ENCODE measurements at places on chromosomes 5 and 9.

- DNase-seq, result no peak
Measured at GRCh38 chr5:173246511-173246910, 11.5 kb upstream of the NKX2-5 start.

- no peak for DNase-seq
Measured at GRCh38 chr5:140049205-140049604, 6.1 kb upstream of the NRG2 start.

DNA sequence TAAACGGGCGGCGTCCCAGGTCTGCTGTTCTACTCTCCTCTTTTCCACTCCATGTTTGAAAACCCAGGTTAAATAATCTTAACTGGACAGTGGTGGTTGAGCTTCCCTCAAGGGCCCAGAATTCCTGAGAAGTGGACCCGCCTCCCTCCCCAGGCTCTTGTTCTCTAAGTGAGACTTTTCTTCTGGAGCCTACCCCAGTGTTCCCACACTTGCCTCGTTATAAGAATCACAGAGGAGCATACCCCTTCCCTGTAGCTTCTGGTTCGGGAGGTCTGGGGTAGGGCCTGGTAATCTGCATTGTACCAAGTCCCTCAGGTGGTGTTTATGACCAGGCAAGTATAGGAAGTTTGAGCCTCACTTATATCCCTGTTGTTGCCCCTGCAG, 12.0 kb downstream of the PSD2 start:
- DNase-seq, result no peak

GRCh38 chr5:142508591-142508990, 177.3 kb downstream of the FGF1 start:
- no peak for DNase-seq

DNA sequence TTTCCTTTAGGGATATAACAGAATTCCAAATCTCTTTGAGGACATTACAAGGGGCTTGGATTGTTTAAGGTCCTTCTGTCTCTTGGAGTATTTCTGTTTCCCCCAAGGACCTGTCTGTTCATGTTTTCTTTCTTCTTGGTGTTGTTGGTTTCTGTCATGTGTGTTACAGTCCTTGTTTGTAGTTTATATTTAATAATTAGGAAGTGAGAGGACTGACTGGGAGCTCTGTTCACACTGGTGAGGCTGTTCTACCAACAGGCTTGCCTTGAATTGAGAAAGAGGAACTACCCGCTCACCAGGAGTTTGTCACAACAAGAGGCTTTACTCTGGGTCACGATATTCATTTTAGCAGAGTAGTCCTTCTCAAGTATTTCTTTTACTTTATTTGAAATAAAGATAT, 119.2 kb upstream of the SV2C start:
- no peak for DNase-seq

DNA sequence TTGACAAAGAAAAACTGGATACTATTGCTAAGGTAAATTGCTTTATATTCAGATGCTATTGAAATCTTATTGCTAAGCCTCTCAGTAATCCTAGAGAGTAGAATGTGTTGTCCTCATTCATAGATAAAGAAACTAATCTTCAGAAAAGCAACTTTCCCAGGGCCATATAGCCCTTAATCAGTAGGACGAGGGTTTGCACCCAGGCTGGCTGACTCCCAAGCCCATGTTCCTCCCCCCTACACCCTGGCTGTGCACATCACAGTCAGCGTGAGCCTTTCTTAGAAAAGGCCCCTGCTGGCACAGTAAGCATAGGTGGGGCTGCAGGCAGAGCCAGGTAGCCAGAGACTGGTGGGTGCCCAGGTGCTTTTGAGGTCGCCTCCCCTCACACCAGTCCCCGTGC, 15.8 kb upstream of the GLIPR2 start:
- DNase-seq, result no peak

DNA sequence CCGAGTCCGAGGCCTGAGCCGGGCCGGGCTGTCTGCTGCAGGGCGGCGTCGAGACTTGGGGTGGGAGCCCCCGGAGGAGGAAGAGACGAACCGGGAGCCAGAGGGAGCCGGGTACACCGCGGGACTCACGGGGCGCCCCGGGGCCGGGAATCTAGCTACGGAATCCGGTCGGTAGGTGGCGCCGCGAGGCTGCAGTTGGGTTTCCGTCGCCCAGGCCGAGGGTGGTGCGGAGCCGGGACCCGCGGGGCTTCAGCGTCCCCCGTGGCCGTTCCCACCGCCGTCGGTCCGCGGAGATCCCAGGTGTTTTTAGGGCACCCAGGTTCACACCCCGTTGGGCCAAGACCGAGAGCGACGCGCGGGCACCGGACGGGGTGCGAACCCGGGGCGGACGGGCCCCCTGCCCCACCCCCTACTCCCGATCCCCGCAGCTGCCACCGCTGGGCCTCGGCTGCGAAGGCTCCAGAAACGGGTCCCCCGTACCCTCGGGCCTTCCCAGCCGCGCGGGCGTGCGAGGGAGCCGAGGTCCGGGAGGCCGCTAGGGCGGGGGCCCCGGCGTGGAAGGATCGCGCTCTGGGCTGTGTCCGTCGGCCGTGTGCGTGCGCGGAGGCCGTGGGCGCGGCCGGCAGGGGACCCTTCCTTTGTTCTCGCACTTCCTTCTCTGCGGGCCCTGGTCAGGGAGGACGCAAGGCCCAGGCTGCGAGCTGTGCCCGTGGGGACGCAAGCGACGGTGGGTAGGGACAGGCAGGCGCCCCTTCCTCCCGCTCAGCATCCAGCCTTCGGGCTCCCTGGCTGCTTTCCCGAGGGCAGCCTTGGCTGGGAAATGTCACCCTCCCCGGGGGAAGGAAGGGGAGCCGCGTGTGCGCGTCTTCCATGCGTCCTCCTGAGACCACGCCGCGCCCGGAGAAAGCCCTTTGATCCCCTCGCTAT, 146.6 kb downstream of the GAPVD1 start:
- DNase-seq, result no peak

DNA sequence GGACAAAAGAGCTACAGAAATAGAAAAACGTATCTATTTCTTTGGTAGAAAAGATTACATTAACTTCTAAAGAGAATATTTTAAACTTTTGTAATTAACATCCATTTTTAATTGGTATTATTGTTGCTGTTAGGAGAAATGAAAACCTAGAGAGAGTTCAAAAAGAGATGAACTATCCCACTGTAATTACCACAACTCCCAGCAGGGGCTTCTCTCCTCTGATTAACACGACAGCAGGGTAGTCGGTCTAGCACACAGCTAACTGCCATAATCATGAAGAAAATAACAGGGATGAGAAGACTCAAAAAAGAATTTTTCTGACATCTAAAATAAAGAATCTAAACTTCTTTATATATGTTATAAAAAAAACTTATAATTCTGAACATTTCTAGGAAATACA, 86.2 kb upstream of the CDH9 start:
- no peak for DNase-seq

DNA sequence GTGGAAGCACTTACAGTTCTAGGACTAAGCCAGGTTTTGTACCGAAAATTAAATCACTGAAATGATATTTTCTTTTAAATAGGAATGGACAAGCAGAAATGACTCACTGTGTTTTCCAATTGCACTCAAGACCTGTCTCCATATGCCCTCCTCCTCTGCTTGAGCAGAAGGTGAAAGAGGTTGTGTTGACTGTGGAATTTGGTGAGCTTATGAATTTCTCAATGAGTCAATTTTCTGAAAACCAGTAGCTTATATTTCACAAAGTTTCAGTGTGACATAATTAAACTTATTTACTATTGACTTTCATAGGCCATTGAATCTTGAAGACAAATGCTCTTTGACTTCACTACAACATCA, 249.9 kb downstream of the NPR3 start:
- no peak for DNase-seq

DNA sequence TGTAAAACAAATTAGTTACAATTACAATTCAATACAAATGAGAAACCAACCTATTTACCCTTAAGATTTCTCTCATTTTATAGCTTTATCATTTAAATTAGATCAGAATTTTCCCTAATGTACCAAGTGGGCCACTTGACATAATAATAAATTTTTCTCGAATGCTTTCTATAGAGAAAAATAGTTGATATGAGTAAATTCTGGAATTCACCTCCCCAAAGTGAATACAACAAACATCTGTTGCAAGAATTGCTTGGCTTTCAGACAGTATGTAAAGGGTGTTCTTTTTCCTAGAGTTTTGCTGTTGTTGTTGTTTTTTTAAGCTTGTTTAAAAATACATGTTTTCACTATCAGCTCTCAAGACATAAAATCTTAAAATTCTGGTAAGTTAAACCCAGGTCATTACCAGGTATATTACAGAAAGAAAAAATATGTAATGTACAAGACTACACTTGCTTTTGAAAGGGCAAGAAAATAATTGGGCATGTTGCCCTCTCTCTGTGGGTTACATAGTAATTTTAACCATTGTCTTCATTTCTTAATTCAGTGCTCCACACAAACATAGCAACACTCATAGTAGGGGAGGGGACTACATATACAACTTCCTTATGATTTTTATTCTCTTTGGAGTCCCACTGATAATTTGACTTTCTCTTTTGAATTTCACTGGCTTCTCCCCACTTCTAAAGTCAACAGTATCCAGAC, 200.6 kb downstream of the ARL15 start:
- no peak for DNase-seq

GRCh38 chr9:69122549-69123141, 51.4 kb upstream of the TJP2 start:
- peak; percentile 51 for DNase-seq

DNA sequence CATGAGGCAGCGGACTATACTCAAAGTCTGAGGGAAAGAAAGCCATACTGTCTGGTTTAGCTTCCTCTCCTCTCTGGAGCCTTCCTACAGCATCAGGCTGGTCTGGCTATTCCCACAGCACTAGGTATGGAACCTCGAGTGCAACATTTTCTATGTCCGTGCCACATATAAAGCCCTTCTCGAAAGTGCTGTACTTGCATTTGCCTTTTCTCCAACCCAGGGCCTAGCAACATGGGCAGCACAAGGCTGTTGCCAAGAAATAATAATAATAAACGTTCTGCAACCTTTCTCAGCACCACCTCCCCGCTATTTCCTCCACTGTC, 804 bp downstream of the MED10 start:
- DNase-seq, result no peak

DNA sequence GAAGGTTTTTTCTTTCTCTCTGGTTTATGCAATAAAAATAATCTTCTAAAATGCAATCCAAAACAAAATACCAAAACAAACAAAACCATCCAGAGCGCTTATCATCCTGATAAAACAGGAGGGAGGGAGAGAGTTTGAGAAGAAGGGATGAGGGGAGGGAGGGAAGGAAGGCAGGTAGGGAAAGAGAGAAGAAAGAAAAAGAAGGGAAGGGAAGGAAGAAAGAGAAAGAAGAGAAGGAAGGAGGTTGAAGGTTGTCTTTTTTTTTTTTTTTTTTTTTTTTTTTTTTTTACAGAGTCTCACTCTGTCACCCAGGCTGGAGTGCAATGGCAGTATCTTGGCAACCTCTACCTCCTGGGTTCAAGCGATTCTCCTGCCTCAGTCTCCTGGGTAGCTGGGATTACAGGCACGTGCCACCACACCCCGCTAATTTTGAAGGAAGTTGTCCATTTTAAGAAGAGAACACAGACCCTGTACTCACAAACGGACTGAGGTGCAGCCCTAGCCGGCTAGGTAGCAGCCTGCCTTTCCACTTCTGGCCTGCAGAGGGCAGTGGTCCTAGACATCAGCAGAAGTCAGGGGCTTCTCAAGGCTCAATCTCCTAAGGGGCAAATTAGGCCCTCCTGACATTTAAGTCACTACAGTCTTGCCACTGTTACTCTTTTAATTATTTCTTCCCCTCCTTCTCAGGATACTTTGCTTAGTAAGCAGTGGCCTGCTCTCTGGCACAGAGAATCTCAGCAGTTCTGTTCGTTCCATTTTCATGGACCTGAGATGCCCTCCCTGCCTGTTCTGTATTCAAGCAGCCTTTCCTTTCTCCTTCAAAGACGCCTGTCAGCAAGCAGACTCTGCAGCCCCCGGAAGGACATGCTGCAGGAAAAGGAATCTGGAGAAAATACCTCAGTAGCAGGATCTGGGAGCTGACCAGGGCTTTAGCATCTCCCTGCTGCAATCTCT, 76.4 kb downstream of the EPB41L4B start:
- no peak for DNase-seq

- DNase-seq, result no peak
Measured at GRCh38 chr9:69829484-69829883, 8.9 kb downstream of the CFAP95 start.

GRCh38 chr5:53063176-53063575, 46.4 kb downstream of the MOCS2 start:
- DNase-seq, result no peak

GRCh38 chr9:112059966-112060320, 115.2 kb downstream of the SUSD1 start:
- DNase-seq, result no peak

GRCh38 chr5:116229131-116229689, 144.4 kb downstream of the COMMD10 start:
- DNase-seq, result no peak

- DNase-seq, result peak; percentile 83
Measured at GRCh38 chr9:35114113-35114839, 1.4 kb downstream of the ATOSB start.

DNA sequence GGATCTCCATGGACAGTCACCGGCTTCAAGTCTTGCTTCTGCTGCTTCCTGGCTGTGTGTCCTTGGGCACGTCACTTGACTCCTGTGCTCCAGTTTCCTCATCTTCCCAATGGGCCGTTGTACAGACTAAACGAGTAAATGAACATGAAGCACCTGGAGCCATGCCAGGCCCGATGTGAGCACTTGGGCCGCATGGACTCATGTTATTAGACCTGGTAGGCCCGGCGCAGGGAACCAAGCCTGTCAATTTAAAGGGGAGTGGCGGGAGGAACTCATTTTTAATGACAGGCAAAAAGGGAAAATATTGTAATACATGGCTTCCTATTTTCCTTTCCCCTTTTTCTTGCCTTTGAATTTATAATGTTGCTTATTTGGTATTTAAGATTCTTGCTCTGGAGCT, 47.5 kb downstream of the TENT4A start:
- DNase-seq, result no peak

DNA sequence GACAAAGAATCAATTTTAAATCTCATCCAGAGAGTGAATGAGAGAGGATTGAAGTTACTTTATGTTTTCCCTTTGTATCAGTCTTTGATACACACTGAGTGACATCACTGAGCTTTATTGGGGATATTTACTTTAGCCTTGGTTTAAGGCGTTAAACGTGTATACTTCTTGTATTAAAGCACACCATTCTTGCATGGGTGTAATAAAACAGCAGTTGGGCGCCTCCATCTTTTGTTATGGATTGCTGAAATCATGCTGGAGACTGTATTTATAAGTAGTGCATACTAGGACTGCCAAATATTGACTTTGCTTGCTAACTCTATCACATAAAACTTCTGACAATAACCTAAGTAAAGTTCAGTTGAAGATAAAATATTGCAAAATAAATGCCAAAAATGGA, 1755.8 kb upstream of the WWC1 start:
- no peak for DNase-seq

Measured in AG04449 (cell line).